ENCODE measurements at places on chromosomes 5 and 9.

- no peak for DNase-seq
Measured at GRCh38 chr5:3348576-3349535, 246.8 kb upstream of the IRX1 start.

- DNase-seq = peak; percentile 9
Measured at GRCh38 chr5:180873615-180874520, 12.8 kb upstream of the ZFP62 start.

DNA sequence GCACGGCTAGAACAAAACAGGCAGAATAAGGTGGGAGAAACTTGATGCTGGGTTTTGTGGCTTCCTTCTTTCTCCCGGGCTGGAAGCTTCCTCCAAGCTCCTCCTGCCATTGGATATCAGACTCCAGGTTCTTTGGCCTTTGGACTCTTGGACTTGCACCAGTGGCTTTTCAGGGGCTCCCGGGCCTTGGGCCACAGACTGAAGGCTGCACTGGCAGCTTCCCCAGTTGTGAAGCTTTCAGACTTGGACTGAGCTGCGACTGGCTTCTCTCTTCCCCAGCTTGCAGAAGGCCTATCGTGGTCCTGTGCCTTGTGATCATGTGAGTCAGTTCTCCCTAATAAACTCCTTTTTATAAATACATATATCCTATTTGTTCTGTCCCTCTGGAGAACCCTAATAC is 364.4 kb downstream of the DNAH5 start:
- no peak for DNase-seq

GRCh38 chr5:180193749-180194375 is 15.1 kb downstream of the RASGEF1C start:
- no peak for DNase-seq

- DNase-seq = no peak
Measured at GRCh38 chr9:88268886-88269285, 119.4 kb upstream of the SPIN1 start.

GRCh38 chr5:68456756-68457217 is 241.2 kb downstream of the PIK3R1 start:
- DNase-seq = no peak

DNA sequence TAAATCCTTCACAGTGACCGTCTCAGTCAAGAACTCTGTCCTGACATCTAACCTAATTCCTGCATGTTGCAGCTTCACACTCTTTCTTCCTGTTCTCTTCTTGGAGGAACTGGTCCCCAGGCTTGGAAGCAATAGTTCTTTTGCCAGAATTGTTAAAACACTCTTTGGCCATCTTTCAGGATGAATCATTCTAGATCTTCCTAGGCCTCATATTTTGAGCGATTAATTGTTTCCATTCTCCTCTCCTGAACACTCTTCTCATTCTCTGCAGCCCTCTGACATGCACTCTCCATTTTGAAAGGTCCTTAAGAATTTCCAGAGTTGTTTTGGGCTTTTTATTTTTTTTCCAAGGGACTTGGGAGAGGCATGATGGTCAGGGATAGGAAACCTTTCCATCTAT is 85.8 kb downstream of the FAM114A2 start:
- no peak for DNase-seq

GRCh38 chr5:92353107-92354030 is 970.3 kb upstream of the ARRDC3 start:
- no peak for DNase-seq

All from occipital lobe (tissue), 3 donors.